ENCODE measurements at places on chromosomes 13 and 19.

GRCh38 chr13:68124437-68125086 is 894.4 kb upstream of the PCDH9 start:
- no peak for DNase-seq

- DNase-seq, result no peak
These were observed 16.9 kb downstream of the SLC25A30 start for GRCh38 chr13:45401314-45401713.

GRCh38 chr13:110617321-110618072 is 2.2 kb downstream of the NAXD start:
- no peak for DNase-seq

DNA sequence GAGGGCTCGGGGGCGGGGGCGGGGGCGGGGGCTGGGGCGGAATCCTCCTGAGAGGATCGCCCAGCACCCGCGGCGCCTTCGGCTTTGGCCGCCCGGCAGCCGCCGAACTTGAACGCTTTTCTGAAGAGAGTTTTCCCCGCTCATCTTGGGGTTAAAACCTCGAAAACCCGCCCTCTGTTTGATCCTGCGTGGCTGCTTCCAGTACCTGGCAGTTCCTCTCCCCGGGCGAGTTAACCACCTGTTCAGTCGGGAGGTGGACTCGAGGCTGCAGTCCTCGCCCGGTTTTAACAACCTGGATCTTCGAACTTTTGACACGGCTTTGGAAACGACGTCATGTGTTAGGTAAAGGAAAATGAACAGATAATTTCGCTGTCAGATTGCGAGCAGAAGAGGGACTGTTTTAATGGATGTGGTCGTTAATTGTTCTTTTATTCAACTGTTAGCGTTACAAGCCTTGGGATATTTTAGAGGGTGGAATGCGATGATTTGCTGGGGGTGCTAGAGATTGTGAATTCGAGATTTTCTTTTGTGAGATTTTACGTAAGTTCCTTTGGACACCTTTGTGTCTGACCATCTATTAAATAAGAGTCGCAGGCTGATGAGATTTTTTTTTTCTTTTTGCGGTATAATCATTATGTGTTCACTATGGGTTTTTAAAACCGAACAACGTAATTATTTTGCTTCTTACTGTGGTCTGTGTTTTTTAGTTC is 1.0 kb downstream of the FNDC3A start:
- DNase-seq, result no peak

Measured in activated T-helper 1 cell treated with Interleukin-2 at 50 U/mL for 16 hours (primary cell).